ENCODE measurements at places on chromosomes 13 and 19. TPM values are rescaled to one million over a fixed set of nuclear protein-coding genes. Genes with fewer than 3 reads are reported as not detected.
A peak's percentile ranks its signal among the peaks of the same experiment; 100 is the strongest.

DNA sequence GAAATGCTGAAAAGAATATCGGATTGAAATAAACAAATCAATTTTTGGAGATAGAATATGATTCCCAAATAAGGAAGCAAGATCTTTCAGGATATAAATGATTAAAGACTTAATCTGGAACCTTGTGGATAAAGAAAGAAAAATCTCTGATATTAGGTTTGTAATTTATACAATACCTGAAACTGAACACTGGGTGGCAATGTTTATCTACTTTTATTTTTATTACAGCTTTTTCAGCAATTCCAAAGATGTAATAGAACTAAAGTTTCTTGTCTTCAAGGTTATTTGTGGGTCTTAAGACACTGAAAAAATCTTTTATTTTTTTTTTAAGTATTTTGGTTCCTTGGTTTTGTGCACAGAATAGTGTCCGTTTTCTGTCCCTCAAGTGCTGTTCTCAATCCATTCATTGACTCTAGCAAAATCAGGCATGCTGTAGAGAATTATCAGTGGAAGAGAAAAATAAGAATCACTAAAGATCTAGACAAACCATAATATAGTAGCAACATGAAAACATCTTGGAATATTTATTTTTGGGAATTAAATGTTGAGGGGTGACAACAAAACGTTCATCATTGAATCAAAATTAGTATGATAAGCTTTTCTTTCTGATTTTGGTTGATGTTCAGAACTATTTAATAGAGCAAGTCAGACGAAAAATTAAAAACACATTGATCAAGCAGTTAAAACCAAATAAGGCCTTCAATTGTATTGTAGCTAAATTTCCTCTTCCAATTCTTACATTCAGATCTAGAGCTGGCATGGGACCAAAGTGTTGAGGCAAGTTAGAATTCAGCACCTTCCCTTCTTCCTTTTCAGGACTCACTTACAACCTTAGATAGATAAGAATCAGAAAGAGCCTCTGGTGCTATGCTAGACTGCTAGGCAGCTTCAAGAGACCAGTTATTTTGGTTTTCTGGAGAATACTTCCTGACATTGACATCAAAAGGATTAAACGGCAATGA lies 704.4 kb upstream of the PCDH20 start:
- DNase-seq, result no peak

BICRA gene
- 0.53 TPM for polyA plus RNA-seq

TSEN34 gene
- polyA plus RNA-seq, result 53.9 TPM

RFPL4AL1 gene
- polyA plus RNA-seq, result not detected

- DNase-seq, result no peak
Observed at GRCh38 chr13:46288570-46289259, 77.0 kb downstream of the LRRC63 start.

DNA sequence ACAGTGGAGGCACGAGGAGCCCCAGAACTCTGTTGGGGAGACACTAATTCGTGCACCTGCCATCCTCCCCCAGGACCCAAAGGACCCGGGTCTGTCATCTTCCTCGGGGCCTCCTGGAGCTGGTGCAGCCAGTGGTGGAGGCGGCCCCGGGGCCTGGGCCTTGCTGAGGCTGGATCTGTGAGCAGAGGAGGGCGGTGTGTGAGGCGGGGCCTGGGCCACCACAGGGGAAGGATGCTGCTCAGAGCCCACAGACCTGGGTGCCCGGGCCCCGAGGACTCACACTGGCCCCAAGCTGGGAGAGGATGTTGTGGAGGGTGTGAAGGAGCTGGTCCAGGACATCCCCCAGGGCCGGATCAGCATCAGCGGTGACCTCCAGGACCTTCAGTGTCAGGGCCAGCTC lies 8.3 kb downstream of the IFNL3 start:
- no peak for DNase-seq

DNA sequence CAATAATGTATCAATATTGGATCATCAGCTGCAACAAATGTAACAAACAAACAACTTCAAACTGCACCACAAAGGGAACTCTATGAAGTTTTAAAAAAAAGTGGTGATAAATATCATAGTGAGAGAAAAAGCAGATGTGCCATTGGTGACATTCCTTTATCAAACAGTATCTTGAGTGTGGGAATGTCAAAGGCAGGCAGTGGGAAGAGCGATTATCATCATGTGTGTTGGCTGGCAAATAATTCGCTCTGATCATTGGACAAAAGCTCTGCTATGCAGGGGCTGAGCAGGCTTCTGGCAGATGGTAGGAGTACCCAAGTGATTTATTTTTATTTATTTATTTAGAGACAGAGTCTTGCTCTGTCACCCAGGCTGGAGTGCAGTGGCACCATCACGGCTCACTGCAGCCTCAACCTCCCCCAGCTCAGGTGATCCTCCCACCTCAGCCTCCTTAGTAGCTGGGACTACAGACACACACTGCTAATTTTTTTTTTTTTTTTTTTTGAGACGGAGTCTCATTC lies 55.9 kb upstream of the RANBP3 start:
- no peak for DNase-seq

CACNA1A gene
- 2.5 TPM for polyA plus RNA-seq

DNA sequence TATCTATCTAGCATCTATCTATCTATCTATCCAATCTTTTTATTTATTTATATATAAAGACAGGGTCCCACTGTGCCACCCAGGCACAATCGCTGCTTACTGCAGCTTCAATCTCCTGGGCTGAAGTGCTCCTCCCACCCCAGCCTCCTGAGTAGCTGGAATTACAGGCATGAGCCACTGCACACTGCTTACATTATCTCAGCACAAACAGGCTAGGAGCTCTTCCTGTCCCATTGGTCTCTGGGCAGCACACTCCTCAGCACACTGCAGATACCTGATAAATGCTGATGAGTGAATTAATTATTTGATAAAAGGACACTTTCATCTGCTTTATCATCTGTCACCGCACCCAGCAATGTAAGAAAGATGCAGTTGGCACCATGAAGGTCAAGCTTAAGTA lies 16.1 kb downstream of the ZNF562 start:
- no peak for DNase-seq

SNAPC2 gene
- 28.2 TPM for polyA plus RNA-seq

DNA sequence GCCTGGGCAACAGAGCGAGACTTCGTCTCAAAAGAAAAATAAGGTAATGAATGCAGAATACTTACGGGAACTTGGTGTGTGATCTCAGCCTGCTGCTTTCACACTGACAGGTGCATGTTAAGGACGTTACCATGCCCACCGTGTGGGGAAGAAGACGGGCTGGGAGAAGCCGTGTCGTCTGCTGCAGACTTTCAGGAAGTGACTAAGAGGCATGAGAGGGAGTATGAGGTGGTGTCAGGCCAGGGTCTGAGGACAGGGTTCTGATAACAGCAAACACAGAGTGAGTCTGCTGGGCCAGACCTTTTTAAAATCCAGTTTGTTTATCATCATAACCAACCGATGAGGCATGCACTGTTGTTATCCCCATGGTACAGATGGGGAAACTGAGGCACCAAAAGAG lies 13.6 kb upstream of the GALP start:
- no peak for DNase-seq

DNA sequence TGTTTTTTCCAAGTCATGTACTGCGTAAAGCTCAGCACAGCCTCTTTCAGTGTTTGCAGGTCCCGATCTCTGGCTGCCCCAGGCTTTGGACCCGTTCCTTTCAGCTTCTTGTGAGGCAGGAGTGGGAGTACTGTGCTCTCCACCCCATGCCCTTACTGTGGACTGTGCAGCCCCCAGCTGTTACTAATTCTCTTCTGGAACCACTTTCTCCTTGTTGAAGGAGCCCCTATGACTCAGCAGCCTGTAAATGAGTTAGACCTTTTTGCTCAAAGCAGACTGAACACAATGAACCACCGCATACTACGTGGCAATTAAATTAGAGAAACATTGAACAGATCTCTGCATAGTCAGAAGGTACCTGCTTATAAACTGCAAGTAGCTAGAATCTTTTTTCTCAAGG lies 39.0 kb downstream of the SERTM1 start:
- peak; percentile 24 for DNase-seq

DNA sequence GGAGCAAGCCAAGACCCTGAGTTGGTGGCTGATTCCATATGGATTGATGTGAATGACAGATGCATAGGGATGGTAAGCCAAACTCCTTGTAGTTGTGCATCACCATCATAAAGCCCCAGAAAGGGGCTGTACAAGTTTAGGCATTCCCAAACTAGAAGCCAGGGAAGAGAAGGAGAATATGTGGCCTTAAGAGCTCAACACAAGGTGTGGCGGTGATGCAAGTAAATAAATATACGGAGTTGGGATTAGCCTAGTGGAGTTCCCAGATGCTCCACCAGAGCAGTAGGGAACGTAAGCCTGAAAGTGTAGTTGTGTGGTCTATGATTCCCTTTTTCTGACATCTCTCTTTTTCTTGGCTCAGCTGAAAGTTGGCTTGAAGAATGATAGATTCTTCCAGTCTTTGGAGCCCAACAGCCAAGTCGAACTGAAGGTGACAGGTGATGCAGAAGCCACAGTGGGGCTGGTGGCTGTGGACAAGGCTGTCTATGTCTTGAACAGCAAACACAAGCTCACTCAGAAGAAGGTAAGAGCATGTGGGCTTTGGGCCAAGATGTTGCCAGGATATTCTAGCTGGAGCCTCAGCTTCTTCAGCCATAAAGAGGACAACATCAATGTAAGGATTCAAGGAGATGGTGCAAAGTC lies 30.1 kb downstream of the RDH8 start:
- DNase-seq, result no peak

NCAN gene
- not detected for polyA plus RNA-seq

DNA sequence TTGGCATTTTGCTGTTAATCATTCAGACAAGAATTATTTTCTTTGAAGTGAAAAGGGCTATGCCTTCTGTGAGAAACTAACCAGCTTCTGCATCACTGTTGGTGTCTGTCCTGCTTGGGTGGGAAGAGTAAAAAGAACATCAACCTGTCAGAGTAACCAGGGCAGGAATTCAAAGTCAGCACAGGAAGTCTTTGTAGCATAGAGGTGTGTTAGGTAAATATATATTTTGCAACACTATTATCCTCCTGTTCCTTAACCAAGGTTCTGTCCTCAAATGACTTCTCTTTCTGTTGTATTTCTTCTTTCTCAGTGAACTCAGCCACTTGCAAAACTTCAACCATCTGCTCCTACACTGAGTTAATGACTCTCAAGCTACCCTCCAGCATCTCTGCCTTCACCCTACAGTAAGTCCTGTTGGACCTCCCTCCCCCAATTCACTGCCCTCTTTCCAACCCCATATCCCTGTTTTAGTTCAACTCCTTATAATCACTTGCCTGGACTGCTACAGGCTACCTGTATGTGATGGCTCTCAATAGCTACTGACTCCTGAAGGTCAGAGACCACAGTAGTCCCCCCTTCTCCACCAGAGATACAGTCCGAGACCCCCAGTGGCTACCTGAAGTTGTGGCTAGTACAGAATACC lies 49.9 kb downstream of the SMAD9 start:
- no peak for DNase-seq

- no peak for DNase-seq
Observed at GRCh38 chr19:13861392-13861713, 15.6 kb upstream of the NANOS3 start.

GRCh38 chr13:114029866-114030625 lies 56.2 kb upstream of the C13orf46 start:
- no peak for DNase-seq

NMRK2 gene
- polyA plus RNA-seq, result not detected

ZNF728 gene
- not detected for polyA plus RNA-seq

PCP2 gene
- not detected for polyA plus RNA-seq

METTL21C gene
- polyA plus RNA-seq, result not detected

- no peak for DNase-seq
Observed at GRCh38 chr13:21365574-21365973, 93.5 kb downstream of the ZDHHC20 start.

DNA sequence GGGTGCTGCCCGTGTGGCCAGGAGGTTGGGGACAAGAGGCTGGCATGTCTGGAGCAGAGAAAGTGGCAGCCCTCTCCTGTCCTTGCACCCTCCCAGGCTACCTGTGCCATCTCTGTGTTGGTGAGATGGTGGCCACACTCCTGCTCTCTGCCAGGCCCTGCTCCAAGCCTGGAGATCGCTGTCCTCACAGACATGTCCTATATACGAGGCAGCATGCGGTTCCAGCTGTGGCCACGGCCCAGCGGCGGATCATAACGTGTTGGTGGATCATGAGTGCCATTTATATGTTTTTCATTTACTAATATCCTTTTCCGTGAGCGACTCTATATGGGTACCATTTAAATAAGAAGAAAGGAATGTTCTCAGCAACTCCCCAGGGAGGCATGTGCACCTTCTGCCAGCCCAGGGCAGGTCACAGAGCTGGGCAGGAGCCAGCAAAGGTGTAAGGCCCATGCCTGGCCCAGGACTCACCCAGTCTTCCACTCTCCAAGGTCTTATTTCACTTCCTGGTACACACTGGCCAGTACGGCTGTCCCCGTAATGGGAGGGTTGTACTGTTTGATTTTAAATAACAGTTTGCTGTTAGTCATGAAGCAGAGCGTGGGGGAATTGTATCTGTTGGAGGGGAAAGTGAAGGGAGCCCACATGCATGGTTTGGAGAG lies 47.2 kb upstream of the LDLR start:
- DNase-seq, result no peak

GRCh38 chr13:26219726-26220125 lies 2.4 kb downstream of the RNF6 start:
- peak; percentile 11 for DNase-seq

GRCh38 chr13:65940720-65941119 lies 1289.4 kb downstream of the PCDH9 start:
- DNase-seq, result no peak

DMPK gene
- polyA plus RNA-seq, result 131 TPM

GRCh38 chr19:13964776-13965175 lies 12.5 kb downstream of the DCAF15 start:
- DNase-seq, result no peak

- DNase-seq, result no peak
Observed at GRCh38 chr13:98143601-98144026, 720 bp downstream of the FARP1 start.

DNA sequence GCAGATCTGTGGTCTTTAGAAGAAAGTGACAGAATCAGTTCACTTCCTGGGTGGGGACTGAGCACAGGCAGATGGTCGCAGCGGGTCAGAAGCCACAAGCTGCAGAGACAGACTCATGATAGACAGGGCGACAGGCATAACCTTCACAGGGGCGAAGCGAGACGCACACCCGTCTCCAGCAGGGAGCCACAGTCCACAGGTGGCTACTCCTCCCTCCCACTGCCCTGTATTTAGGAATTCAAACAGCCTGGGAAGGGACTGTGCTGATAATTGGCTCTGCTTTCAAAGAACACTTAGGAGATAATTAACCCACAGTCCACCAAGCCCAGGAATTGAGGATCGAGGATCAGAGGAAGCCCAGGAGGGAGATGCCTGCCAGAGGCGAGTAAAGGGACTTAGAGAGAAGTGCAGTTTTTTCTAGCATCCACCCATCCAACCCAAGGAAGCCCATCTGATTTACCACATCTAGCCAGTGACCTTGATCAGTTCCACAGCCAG lies 23.2 kb downstream of the RFX2 start:
- no peak for DNase-seq

- no peak for DNase-seq
Observed at GRCh38 chr13:82298106-82298505, 1584.2 kb downstream of the SLITRK1 start.

DNA sequence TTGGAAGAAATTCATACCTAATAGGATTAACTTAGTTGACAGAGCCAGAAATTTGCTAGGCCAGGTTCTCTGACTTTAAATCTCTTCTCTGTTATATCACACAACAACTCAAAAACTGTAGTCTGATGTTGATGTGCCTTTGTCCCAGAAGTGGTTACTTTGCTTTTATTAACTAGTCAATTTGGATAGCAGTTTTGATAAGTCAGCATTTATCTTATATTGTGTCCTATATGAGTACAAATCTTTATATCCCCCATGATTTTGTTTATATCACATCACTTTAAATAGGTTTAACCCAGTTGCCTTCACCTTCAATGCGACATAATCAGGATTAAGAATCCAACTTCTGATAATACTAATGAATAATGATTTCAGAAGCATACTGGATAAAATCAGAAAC lies 459.3 kb downstream of the GPC6 start:
- DNase-seq, result no peak

Data from BJ (cell line).